ENCODE measurements at places on chromosomes 5 and 9.

DNA sequence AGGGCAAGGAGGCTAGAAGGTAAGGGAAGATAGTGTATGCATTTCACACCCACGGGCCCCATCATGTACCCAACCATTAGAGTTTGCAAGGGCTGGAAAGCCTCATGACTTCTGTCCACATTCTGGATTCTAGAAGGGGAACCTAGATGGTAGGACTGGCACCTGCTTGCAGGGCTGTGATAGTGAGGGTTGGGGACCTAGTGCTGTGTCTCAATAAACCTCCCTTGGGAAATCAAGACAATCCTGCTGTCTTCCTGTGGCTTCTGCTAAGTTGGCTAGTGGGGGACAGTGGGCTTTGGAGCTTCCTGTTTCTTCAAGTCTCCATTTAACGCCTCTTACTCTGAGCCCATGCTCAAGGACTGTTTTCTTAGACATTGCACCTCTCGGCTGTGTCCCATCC is 43.6 kb upstream of the SYNPO start:
- no peak for DNase-seq

DNA sequence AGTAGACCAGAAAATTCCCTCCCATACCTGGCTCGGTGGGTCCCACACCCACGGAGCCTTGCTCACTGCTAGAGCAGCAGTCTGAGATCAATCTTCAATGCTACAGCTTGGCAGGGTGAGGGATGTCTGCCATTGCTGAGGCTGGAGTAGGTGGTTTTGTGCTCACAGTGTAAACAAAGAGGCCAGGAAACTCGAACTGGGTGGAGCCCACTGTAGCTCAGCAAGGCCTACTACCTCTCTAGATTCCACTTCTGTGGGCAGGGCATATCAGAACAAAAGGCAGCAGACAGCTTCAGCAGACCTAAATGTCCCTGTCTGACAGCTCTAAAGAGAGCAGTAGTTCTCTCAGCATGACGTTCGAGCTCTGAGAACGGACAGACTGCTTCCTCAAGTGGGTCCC is 5.6 kb upstream of the GZMA start:
- DNase-seq: no peak

- no peak for DNase-seq
Measured at GRCh38 chr5:171152382-171152781, 156.7 kb upstream of the TLX3 start.

DNA sequence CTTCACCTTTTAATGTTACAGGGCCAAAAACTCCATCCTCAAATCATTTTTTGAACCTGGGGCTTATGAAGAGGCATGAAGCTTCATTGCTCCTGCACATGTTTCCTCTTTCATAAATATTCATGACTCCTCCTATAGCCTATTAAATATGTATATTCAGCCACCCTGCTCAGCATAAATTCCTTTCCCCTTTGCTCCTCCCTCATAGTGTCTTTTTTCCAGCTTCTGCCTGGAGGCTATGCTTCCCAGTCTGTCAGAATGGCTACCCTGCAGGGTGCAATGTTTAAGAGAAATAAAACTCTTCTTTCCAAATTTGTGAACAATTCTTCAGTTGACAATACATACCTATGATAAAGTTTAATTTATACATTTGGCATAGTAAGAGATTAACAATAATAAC is 1082.9 kb upstream of the CDH18 start:
- no peak for DNase-seq

- no peak for DNase-seq
Measured at GRCh38 chr5:37966871-37967270, 127.0 kb upstream of the GDNF start.

DNA sequence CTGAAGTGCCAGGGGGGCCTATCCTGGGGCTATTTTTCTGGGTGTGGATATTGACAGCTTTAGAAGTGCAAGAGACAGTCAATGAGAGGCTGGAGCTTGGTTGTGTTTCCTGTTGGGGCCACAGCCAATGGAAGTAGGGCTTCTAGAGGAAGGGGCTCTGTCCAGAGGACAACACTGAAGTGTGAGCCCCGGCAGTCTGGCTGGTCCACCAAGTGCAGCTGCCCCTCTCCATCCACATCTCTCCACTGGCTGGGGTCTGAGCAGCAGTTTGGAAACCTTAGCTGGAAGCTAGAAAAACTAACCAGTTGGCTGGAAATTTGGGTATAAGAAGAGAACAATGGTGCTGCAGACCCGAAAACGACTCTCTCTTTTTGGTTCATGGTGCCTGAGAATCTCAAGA is 64.3 kb upstream of the PSD2 start:
- DNase-seq: no peak

GRCh38 chr5:76104027-76104426 is 20.8 kb downstream of the SV2C start:
- no peak for DNase-seq

GRCh38 chr5:74538206-74538661 is 102.3 kb downstream of the ENC1 start:
- DNase-seq: no peak

DNA sequence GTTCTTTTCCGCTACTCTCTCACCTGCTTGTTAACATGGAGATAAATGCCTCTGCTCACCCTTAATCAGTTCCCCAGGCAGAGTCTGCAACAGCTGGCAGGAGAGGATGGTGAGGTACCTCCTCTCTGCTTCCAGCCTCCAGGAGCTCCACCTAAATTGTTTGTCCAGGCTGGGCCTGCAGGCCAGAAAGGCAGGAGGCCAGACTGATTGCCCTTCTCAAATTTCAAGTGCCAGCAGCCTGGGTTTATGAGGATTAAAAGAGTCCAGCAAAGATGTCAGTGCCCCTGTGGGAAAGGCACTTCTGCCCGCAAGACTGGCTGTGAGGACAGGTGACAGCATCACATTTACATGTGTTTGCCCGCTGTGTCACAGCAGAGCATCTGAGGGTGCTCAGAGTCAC is 19.8 kb downstream of the CORO2A start:
- no peak for DNase-seq

DNA sequence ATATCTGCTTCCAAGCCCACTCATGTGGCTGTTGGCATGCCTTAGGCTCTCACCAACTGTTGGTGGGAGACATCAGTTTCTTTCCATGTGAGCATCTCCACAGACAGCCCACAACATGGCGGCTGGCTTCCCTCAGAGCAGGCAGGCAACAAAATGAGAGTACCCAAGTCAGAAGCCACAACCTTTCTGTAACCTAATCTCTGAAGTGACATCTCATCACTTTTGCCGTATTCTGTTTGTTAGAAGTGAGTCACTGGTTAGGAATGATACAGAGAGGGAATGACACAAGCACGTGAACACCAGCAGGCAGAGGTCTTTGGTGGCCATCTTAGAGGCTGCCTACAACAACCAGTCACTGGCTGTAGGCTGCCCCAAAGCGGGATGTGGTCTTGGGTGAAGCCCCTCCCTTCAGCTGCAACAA is 88.6 kb upstream of the RASGRF2 start:
- peak; percentile 43 for DNase-seq

DNA sequence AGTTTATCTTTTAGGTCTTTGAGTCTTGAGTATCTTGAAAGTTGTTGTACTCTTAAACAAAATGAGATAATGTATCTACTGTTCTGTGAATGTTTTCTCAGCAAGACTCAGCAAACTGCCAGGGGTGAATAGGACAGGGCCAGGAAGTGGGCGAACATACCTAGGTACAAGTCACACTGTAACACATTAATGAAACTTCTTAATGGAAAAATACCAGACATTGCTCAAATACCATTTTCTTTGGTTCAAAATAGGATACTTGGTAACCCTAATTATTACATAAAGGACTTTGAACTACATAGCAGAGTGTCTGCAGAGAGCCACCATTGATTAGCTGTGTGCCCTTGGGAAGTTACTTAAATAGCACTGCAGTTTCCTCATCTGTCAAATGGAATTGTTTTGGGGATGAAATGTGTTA is 197.5 kb downstream of the ARHGEF28 start:
- DNase-seq: no peak

GRCh38 chr5:63553073-63553472 is 409.2 kb downstream of the HTR1A start:
- DNase-seq: no peak

GRCh38 chr5:59674763-59675162 is 218.8 kb downstream of the PDE4D start:
- no peak for DNase-seq

GRCh38 chr5:132483661-132484390 is 6.7 kb downstream of the IRF1 start:
- DNase-seq: no peak

GRCh38 chr9:113501852-113502251 is 38.3 kb downstream of the RGS3 start:
- no peak for DNase-seq

DNA sequence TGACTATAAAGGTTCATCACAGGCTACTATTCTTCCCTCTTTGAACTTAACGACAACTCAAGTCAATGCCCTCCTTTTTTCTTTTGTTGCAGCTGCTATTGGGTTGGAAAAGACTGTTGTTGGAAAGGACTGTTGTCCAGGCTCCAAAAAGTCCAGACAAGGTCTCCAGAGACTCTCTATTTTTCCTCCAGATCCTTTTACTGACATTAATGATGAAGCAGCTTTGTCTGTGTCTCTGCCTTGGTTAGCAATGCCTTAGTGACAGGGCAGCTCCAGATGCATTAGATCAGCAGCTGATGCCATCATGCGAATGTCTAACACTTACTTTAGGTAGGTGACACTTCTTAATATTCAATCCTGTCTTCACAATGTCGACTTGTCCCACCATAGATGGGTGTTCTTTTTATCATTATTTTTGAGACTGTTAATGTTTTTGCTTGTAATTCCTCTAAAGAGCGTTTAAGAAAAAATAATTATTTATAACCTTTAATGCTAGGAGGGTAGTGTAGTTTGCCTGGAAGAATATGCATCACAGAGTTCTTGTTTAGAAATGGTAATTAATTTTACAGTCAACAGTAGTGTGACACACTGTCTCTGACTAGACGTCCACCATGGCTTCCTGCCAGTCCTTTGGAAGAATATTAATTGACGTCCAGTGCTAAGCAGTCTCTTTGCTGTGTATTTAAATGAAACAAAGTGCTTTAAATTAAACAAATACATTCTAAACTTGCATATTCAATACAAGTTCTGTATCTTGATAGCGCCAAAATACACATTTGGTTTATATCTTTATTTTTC is 492.2 kb downstream of the NR2F1-AS1 start:
- no peak for DNase-seq

- no peak for DNase-seq
Measured at GRCh38 chr5:90353254-90353653, 56.3 kb downstream of the CETN3 start.

DNA sequence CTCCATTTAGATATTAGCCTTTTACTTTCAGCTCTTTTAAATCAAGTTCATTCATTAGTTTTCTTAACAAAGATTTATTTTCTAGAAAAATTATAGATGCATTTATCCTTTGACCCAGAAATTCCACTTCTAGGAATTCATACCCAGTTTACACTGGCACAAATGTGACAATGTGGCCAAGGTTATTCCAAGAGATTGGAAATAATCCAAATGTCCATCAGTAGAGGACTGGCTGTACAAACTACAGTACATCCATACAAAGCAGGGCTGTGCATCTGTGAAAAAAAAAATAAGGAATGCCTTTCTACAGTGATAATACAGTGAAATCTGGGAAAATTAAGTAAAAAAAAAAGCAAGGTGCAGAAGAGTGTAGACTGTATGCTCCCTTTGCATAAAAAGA is 149.2 kb downstream of the GABBR2 start:
- DNase-seq: no peak

- DNase-seq: no peak
Measured at GRCh38 chr5:78514427-78515330, 133.9 kb downstream of the LHFPL2 start.

DNA sequence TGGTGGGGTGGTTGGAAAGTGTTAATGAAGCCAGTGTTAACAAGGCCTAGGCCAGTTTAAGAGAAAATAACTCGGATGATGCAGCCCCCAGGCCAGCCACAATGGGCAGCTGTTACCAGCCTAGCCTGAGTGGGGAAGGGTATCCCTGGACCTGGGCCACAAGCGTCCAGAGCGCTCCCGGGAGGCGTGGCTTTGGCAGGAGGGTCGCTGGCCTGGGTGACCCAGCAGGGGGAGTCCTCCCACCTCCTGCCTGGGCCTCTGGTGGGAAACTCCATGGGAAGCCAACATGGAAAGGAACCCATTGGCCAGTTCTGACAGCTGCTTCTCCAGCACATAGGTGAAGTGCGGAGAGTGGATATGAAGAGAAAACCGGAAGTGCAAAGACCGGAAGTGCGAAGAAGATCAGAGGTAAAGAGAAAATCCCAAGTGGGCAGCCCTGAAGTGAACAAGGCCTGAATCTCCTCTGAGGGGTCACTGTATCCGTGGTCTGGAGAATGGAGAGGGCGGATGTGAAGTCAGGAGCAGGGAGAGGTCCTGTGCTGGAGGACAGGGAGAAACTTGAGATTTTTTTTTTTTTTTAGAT is 79.0 kb downstream of the ADCY2 start:
- DNase-seq: no peak

GRCh38 chr5:7714697-7715096 is 136.2 kb downstream of the CFAP90 start:
- DNase-seq: no peak

DNA sequence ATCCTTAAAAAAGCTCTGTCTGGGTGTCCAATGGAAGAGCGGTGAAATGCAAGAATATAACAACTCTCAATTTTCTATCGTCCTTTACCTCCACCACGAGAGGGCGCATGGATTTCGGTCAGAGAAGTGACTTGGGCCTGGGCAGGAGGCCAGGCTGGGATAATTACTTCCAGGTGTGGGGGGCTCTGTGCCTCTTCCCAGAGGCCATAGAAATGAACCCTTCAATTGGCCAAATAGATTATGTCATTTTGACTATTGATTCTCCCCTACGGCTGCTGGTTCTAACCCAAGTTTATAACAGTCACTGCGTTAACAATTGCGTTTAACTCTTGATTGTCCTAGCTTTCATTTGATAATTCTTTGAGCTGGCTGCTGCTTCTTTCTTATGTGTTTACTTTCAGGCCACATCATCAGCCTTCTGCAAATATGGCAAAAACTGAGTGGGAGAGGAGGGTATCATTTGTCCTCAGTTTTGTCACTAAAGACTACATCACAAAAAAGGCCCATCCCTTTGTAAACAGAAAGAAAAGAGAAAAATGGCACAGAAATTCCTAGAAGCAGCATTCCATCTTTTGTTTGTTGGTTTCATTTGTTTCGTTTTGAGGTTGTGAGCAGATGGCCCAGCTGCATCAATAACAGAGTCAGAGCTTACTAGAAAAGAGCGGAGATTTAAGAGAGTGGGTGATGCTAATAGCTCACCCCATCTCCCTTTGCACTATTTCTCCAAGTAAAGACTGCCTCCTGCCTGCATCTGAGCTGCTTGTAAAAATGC is 45.4 kb upstream of the ZFR start:
- DNase-seq: peak; percentile 71

GRCh38 chr5:10064546-10065195 is 185.0 kb downstream of the ATPSCKMT start:
- DNase-seq: no peak
